ENCODE measurements at places on chromosomes 6 and 20.

DNA sequence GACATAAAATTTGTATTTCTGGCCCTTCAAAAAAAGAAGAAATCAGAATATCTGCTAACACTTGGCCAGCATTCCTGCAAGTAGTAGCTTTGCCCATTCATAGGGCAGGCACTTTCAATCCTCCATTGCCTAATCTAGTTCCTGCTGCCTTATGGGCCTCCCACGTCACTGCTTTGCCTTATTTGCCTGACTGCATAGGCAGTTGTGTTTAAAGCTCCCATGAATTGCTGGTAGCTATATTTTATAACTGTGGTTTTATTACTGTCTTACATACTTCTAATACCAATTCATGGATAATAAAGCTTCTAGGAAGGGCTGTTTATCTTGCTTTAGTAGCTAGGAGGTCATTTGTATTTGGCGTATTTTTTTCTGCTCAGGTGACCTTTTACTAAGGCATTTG is 7.7 kb upstream of the SLC35A1 start:
- DNase-seq: no peak

- DNase-seq: no peak
These were observed 1.1 kb upstream of the ZBTB2 start for GRCh38 chr6:151392427-151392826.

- DNase-seq: no peak
These were observed 89.8 kb upstream of the ATXN1 start for GRCh38 chr6:16851044-16851540.

DNA sequence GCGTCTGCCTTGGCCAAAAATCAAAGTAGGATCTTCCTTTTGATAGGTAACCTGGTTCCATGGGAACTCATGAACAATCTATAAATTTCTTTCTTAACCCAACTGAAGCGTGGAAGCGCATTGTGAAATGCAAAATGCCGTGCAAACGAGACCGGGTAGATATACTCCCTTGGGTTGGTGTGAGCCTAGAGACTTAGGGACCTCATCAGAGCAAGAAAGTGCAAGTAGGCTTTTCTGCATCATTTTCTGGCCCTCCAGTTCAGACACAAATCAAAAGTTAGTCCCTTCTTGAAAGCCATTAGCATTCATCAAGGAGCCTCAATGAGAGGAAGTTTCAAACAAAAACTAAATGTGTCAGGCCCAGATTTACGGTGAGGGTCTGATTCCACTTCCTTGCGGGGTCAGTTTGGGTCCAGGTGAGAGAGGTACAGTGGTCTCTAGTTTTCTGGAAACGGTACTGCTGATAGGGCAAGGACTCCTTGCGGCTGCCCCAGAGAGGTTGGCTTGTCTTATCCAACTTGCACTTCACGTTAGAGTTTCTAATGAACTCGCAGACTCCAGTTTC is 5.3 kb upstream of the ZNF184 start:
- DNase-seq: no peak

DNA sequence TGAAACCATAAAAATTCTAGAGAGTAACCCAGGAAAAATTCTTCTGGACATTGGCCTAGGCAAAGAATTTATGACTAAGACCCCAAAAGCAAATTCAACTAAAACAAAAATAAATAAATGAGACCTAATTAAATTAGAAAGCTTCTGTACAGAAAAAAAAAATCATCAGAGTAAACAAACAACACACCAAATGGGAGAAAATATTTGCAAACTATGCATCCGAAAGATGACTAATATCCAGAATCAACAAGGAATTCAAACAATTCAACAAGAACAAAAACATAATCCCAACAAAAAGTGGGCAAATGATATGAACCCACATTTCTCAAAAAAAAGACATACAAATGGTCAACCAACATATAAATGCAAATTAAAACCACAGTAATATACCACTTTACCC is 242.6 kb upstream of the CDYL start:
- no peak for DNase-seq

Measured in stimulated activated CD4-positive, alpha-beta T cell treated with anti-CD3 and anti-CD28 coated beads, Interleukin-4, amount 100 ng/mL, for 1 hour (primary cell).